GM12865 (cell line): ENCODE measurements at places on chromosomes 5 and 9.

- no peak for DNase-seq
Observed at GRCh38 chr9:20367855-20368254, 254.4 kb downstream of the MLLT3 start.

- DNase-seq: no peak
Observed at GRCh38 chr5:156758011-156758791, 91.9 kb upstream of the PPP1R2B start.

DNA sequence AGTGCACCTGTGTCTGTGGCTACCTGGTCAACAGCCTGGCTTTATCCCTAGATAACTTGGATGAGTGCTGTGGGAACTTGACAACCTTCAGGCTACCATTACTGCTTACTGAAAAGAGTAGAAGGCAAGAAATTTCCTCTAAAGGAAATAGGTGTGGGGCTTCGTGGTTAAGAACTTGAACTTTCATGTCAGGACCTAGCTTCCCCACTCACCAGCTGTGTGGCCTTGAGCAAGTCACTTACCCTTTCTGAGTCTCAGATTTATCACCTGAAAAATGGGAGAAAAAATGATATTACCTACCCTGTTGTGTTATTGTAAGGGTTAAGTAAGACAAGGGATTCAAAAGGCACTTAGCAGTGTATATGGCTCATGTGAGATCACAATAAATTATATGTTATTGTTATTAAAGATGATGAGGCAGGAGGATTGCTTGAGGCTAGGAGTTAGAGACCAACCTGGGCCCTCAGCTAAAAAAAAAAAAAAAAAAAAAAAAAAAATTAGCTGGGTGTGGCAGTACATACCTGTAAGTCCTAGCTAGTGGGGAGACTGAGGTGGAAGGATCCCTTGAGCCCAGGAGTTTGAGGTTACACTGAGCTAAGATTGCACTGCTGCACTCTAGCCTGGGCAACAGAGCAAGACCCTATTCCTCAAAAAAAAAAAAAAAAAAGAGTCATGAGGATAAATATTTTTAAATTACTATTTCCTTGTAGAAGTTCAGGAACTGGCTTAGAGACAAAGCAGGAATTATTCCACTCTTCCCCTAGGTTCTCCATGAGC, 97.0 kb upstream of the SPRY4 start:
- peak; percentile 6 for DNase-seq

DNA sequence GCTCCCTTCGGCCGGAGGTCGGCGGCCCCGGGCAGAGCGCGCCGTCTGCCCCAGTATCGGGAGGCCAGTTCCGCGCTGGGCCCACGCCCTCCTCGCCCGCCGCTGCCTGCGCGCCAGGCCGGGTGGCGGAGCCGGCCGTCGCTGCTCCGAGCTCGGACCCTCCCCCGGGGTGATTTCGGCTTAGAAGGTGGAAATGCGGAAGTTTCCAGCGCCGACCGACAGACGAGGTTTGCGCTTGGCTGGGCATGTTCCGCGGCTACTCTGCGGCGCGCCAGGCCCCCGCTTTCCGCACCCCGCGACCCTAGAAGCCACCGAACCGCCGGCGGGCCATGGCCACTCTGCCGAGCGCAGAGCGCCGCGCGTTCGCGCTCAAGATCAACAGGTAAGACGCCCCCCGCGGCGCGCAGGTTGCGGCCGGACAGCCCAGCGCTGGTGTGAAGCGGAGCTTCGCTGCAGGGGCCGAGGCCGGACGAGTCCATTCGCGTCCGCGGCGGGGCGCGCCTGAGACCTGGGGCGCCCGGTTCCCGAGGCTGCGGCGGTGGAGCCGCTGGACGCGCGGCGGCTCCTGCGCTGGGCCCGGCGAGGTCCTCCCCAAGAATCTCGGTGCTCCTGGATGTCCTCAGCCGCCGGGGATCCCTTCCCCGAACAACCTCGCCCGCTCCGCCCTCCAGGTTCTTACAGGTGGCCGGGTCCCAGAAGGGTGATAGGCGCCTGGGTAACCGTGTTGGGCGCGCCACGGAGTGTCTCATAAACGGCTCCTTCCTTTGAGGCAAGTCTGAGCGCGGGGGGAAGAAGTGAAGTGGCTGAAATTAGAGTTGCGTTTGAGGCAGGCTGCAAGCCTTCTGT, at the start of gene DOCK8:
TSS of gene DOCK8 (plus strand) at position 218 of the 846 bp plus-strand sequence. CDS start at position 330, 112 bp downstream.
- DNase-seq: peak; percentile 91

DNA sequence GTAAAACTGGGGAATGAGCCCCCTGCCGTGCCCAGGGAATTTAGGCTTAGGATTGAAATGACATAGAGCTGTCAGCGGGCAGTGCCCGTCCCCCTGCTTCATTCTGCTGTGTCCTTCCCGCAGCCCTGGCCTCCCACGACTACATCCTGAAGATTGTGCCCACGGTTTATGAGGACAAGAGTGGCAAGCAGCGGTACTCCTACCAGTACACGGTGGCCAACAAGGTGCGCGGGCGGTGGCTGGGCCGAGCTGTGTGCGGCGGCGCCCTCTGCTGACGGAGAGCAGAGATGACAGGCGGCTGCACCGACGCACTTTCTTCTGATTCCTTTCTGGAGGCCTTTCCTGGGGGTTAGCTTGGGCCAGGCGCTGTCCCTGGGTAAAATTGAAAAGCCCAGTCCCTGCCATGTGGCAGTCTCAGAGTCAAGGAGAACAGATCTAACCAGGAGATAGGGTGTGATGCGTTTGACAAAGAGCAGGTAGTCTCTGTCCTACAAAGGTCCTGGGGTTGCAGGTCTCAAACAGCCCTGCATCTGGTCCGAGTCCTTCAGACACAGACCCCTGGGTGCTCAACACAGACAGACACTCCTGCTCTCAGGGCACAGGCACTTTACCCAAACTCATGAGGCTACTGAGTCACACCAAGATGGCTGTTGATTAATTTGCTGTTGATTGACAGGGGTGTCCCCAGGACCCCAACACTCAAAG, 26.8 kb upstream of the RPL26L1 start:
- peak; percentile 78 for DNase-seq

DNA sequence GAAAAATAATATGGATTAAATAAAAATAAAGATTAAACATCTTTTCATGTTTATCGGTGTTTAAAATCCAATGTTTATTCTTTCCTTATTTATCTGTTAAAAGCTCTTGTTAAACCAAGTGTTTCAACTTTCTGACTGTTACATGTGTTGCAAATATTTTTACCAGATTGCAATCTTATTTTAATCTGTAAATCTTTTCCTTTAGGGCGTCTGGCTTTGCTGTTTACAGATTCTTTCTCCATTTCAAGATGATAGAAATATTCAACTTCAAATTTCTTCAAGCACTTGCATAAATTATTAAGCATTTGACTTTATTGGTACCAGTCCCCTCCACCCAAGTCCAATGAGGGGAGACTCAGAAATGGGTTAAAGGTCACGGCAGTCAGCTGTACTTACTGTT, 16.9 kb upstream of the ABCA1 start:
- no peak for DNase-seq

GRCh38 chr9:13586587-13587374, 307.3 kb upstream of the MPDZ start:
- DNase-seq: no peak

GRCh38 chr9:28464481-28465216, 891.4 kb upstream of the C9orf72 start:
- DNase-seq: no peak

GRCh38 chr9:105278751-105279150, 34.3 kb downstream of the SLC44A1 start:
- DNase-seq: no peak

DNA sequence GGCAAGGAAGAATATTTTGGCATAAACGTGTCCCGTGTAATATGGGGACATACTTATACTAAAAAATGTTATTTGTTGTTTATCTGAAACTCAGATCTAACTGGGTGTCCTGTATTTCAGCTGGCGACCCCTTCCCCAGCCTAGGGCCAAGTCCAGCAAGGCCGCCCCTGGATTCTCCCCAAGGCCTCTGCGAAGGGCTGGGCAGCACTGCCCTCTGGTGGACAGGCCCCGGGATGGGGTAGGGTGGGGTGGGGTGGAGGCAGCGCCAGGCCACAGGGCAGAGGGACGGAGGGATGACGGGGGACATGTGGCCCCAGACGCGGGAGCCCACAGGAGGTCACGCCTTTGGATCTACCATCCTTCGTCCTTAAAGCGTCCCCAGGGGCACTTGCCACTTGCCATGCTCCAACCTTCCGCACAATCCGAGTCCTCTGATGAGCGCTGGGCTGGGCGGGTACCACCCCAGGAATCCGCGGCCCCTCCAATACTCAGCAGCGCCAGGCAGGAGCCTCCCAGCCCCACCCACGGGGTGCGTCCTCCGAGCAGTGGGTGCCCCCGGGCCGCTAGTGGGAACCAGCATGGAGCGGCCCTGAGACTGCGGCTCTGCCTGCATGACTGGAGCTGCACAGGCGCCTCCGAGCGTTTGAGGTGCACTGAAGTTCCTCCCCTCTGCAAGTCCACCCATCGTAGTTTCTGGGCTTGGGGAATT, 7.1 kb upstream of the AGPAT2 start:
- DNase-seq: peak; percentile 38

DNA sequence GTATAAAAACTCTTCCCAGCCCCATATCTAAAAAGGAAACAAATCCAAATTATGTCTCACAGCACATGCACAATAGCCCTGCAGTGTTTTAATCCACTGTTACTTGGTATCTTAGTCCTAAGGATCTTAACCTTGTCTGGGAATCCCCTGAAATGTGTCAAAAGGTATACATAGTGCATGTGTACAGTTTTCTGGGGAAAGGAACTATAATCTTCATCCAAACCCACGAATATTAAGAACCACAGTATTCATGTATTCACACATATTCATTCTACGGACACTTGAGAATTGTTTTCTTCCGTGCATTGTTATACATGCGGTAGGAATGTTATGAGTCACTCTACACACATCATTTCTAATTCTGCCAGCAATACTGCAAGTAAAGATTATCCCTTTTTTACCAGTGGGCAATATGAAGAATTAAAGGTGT, 47.8 kb upstream of the SNX2 start:
- DNase-seq: peak; percentile 49

- DNase-seq: no peak
Observed at GRCh38 chr5:131067636-131068035, 97.4 kb downstream of the HINT1 start.

DNA sequence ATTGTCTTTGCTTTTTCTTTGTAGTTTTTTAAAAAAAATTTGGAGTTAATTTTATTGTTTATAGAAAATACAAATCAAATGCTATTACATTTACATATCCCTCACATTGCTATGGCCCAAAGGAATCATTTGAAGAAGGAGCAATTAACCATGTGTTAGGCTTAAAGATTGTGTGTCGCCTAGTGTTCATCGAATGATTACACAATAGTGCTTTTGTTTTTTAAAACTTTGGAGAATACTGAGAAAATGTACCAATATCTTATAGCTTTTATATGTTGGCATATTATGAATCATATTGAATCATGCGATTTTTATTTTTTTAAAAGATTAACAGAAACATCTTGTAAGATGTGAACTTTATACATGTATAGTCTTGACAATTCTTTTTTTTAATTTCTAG, 21.7 kb downstream of the SLC30A5 start:
- no peak for DNase-seq

- DNase-seq: no peak
Observed at GRCh38 chr5:102807878-102808502, 52.9 kb downstream of the PAM start.

- DNase-seq: no peak
Observed at GRCh38 chr9:115672477-115673316, 480.9 kb upstream of the PAPPA start.

- no peak for DNase-seq
Observed at GRCh38 chr5:149363358-149363757, 5.5 kb downstream of the PCYOX1L start.

GRCh38 chr5:78638423-78638822, 10.1 kb downstream of the LHFPL2 start:
- no peak for DNase-seq

- DNase-seq: no peak
Observed at GRCh38 chr9:118446943-118447639, 742.9 kb downstream of the TLR4 start.

GRCh38 chr5:145918397-145918796, 18.0 kb upstream of the SH3RF2 start:
- no peak for DNase-seq

GRCh38 chr5:72171667-72172066, 64.4 kb downstream of the MAP1B start:
- DNase-seq: peak; percentile 16

- no peak for DNase-seq
Observed at GRCh38 chr5:126920291-126920690, 110.1 kb downstream of the MARCHF3 start.

DNA sequence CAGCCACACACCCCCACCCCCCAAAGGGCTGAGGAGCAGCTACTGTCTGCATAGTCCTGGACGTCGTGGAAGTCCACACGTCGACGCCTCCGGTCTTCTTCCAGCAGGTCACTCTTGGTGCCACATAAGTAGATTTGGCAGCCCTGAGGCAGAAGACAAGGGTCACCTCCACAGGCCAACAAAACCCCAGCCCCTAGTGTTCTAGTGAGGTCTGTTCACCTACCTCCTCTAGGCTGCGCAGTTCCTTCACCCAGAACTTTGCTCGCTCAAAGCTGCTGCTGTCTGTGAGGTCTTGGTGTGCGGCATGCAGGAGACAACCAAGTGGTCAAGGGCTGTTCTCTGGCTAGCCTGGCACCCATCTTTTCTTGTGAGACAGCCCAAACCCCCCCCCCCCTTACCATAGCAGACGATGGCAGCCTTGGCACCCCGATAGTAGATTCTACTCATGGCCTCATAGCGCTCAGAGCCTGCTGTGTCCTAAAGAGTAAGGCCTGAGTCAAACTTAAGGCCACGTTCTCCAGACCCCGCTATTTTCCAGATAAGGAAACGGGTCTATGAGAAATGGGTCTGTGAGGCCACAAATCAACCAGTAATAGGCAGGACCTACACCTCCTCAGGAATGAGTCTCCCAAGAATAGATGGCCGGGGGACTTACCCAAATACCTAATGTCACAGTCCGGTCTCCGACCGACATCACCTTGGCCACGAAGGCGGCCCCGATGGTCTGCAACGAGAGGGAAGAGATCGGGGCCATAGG, 987 bp downstream of the RAB24 start:
- DNase-seq: peak; percentile 68

- DNase-seq: no peak
Observed at GRCh38 chr9:93121316-93122241, 12.5 kb downstream of the NINJ1 start.

- peak; percentile 78 for DNase-seq
Observed at GRCh38 chr5:93342563-93343061, 238.4 kb downstream of the NR2F1-AS1 start.

DNA sequence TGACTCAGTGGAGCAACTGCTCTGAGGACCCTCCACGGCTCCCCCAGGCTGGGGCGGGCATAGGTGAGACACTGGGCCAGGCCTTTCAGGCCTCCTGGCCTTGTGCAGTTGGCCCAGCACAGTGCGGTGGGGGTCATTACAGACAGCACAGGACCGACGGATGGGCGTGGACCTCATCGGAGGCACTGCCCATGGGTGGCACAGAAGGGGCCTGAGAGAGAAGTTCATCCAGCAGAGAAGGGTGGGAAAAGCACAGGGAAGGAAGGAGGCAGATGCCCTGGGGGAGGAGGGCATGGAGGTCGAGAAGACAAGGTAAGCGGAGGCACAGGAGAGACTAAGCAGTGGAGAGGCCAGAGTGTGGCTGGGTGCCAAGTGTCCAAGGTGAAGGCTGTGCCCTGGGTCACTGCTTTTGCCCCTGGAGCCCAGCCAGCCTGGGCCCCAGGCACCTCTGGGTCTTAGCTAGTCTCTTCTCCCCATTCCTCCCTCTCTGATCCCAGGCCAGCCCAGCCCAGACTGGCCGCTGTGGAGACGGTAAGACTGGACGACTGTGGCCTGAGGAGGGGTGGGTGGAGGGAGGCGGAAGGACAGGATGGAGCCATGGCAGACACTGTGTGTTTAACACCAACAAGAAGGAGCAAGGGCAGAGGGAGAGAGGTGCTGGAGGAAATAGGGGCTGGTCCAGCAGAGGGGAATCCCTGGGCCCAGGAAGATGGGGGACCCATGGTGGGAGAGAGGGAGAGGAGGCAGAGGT, 5.7 kb downstream of the IL3 start:
- no peak for DNase-seq

GRCh38 chr5:169701910-169702451, 64.9 kb downstream of the DOCK2 start:
- no peak for DNase-seq
